ENCODE measurements at places on chromosomes 12 and 14.

DNA sequence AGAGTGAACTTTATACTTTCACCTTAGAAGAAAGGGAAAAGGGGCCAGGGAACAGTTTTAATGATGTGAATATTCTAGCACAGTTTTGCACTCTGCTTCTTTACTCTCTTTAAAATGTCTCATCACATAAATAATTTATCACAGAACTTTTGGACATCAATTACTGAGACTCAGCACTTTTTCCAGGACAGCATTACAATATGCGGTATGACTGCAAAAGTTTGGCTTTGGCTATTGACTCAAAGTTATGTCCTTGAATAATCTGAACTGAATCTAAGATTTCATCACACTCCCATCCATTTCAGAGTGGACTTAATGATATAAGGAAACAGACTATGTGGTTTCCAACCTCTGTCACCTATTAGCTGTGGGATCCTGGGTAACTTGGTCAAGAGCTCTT, 11.7 kb downstream of the CCER1 start:
- DNase-seq, result no peak

- DNase-seq, result no peak
These were observed 122.2 kb downstream of the PIWIL1 start for GRCh38 chr12:130459916-130460315.

GRCh38 chr12:95755261-95755865, 35.2 kb downstream of the NTN4 start:
- DNase-seq, result no peak

- no peak for DNase-seq
These were observed 55.4 kb downstream of the ASCL1 start for GRCh38 chr12:103012884-103013283.

DNA sequence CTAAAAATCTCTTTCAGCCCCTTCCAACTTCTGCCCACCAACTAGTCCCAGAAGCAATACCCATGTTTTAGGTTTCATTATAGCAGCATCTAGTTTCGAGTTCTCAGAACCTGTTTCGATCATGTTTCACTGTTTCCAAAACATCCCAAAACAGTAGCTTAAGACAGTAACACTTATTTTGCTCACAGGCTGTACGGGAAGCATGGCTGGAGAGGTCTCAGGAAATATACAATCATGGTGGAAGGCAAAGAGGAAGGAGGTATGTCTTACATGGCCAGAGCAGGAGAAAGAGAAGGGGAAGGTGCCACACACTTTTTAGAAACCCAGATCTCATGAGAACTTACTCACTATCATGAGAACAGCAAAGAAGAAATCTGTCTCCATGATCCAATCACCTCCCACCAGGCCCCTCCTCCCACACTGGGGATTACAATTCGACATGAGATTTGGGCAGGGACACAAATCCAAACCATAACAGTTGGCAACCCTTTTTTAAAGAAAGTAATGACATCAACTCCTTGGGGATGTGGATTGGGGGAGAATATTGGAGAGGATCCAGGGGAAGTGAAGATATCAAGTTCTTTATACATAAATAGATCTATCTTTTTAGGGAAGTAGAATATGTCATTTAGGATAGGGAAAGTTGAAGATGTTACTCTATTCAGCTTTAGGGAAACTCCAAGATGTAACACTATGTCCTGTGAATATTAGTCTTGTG, 269.9 kb upstream of the PLEKHG7 start:
- no peak for DNase-seq

GRCh38 chr12:74537126-74537706, 419 bp upstream of the ATXN7L3B start:
- DNase-seq, result peak; percentile 63

GRCh38 chr12:102862486-102862885, 54.6 kb downstream of the PAH start:
- no peak for DNase-seq

DNA sequence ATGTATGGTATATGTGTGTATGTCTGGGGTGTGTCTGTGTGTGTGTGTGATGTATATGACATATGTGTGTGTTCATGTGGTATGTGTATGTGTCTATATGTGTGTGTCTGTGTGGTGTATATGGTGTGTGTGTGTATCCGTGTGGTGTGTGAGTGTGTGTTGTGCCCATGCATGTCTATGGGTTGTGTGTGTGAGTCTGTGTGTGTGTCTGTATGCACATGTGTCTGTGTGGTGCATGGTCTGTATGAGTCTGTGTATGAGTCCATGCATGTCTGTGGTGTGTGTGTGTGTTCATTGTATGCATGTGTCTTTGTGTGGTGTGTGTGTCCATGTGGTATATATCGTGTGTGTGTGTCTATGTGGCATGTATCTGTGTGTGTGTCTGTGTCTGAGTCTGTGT, 168.1 kb upstream of the GSC start:
- no peak for DNase-seq

GRCh38 chr12:1398673-1399072, 195.7 kb downstream of the FBXL14 start:
- DNase-seq, result no peak

DNA sequence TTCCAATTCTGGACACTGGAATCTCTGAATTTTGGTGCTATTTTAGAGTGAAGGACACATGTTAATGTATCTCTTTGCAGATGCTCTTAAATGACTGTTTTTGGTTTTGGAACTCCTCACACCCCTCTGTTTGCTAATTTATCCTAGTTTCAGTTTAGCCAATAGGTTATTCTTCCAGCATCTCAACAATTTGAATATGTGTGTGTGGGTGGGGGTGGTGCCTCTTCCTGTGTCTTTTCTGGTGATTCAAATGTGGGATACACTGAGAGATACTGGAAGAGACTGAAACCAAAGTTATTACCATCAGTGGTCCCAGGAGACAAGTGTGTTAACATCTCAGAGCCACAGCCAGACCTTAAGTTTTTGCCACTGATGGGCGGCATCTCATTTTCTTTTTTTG, 1317.4 kb upstream of the TMEM132C start:
- no peak for DNase-seq

DNA sequence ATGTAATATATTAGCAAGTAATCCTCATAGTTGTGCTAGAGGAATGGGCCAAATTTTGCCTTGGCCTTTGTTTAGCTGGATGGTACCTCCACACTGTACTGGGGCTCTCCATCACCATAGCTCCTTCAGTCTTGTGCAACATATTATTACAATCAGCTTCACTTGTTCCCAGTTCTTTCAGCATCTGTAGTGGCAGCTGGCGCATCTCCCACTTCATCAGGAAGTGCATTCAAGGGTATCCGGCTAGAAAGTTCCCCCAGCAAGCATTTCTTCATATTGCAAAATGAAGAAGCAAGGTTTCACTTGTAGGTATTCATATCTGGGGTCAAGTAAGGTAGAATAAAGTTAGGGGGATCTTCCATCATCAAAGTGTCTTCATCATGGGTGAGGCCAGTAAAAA, 123.7 kb downstream of the IGF1 start:
- DNase-seq, result no peak

- DNase-seq, result no peak
These were observed 424.1 kb downstream of the PCNX1 start for GRCh38 chr14:71331403-71331802.

GRCh38 chr12:130713581-130713991, 2.5 kb downstream of the RIMBP2 start:
- DNase-seq, result no peak

GRCh38 chr12:109813810-109814416, 19.3 kb downstream of the TRPV4 start:
- DNase-seq, result no peak

All from germinal center (tissue), 1 donor.